ENCODE measurements at places on chromosomes 3 and 15.

- no peak for DNase-seq
Measured at GRCh38 chr3:23778446-23778845, 27.3 kb upstream of the UBE2E1 start.

DNA sequence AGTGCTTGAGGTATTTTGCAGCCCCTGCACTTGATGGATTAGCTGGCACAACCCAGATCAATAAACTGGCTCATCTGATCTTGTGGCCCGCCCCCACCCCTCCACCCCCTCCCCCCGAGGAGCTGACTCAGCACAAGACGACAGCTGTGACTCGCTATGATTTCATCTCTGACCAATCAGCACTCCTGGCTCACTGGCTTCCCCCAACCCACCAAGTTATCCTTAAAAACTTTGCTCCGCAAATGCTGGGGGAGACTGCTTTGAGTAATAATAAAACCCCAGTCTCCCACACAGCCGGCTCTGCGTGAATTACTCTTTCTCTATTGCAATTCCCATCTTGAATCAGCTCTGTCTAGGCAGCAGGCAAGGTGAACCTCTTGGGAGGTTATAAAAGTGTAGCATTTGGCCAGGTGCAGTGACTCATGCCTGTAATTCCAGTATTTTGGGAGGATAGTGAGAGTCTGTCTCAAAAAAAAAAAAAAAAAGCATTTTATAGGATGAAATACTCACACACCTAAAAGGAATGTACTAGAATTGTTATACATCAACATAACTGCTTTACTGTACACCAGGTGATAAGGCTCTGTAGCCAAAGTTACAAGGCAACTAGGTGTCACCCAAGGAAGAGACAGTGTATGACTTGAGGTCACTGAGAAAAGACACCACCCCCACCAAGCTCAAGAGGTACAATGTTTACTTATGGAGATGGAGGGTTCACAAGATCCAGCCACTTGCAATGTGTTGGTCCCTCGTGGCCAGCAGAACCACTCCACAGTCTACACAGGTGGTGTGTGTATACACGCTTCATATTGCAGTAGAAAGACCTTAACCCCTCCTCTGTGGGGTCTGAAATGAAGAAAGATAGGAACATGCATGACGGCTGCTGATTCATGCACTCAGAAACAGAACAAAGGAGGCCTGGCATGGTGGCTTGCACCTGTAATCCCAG lies 8.6 kb downstream of the ZNF445 start:
- DNase-seq, result no peak

- DNase-seq, result no peak
Measured at GRCh38 chr3:141044695-141045641, 6.2 kb upstream of the SPSB4 start.

DNA sequence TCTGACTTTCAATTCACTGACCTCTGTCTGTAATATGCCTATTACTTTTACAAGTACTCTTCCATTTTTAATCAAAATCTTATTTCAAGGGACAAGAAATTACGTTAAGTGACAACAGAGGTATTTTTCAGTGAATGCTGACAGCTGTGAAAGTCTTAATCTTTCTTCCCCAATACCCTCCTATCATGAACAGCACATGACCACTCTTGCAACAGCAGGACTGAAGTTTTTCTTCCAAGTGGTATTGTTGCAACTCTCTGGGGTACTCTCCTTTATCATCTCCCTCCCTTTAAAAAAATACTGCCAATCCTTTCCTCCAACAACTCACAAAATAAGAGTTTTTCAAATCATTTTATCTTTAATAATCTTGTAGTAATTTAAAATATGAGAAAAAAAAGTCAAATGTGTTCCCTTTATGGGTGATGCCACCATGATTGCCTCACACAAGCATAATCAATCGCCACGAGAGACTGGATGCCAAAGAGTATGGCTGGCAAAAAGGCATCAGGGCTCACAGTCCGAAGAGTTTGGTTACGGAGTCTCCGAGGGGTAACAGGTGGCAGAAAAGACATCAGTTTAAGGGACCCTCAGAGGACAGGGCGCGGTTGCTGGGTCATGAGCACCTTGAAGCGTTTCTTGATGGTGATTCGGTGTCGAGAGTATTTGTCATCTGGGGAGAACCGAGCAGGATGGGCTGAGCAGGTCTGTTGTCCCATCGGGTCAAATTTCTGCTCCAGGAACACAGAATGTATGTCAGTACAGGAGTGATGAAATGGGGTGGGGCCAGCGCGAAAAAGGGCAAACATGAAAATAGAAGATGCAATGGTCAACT lies 1.3 kb downstream of the NOP10 start:
- DNase-seq, result no peak

DNA sequence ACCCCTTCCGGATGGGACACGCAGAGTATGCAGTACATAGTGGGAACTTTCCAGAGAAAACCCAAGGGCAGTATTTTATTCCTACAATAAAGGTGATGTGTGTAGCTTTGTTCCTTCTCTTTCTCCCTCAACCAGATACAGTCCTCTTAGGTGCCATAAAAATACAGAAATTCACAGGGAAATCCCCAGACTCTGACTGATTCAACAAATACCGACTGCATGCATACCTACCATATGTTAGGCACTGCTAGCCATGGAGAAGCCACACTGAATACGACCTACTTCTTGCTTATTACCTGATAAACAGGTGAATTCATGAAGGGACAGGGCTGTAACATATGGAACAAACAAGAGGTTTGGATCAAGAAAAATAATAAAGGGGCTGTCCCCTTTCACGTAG lies 228.5 kb downstream of the FOXP1 start:
- no peak for DNase-seq
